Heart left ventricle (tissue), 16 donors: ENCODE measurements at places on chromosomes 1 and 21. TPM values are rescaled to one million over a fixed set of nuclear protein-coding genes. Genes with fewer than 3 reads are reported as not detected.

SYCP1 gene
- total RNA-seq: not detected

ERG gene
- 14.8 TPM for total RNA-seq

MIER1 gene
- total RNA-seq: 23.8 TPM

H3-3A gene
- total RNA-seq: 298 TPM

TRAF3IP3 gene
- 5.3 TPM for total RNA-seq

CD1E gene
- 0.59 TPM for total RNA-seq

GBP7 gene
- total RNA-seq: not detected

COL9A2 gene
- not detected for total RNA-seq

DMRTA2 gene
- not detected for total RNA-seq

SPATA17 gene
- 0.96 TPM for total RNA-seq

NBPF10 gene
- 0.55 TPM for total RNA-seq

FNDC10 gene
- 3.6 TPM for total RNA-seq

RNF223 gene
- not detected for total RNA-seq

HLX gene
- total RNA-seq: 5.6 TPM

ANKRD34A gene
- 1.3 TPM for total RNA-seq

CLEC20A gene
- total RNA-seq: not detected

LHX8 gene
- not detected for total RNA-seq

FAM167B gene
- total RNA-seq: 2.2 TPM

LRRC38 gene
- 4.0 TPM for total RNA-seq

SLAMF8 gene
- total RNA-seq: 2.5 TPM

RPE65 gene
- total RNA-seq: not detected

CLDN14 gene
- total RNA-seq: not detected

SLAMF7 gene
- total RNA-seq: not detected

TNFRSF8 gene
- total RNA-seq: 0.60 TPM

PIK3R3 gene
- 53.4 TPM for total RNA-seq

HUNK gene
- 0.44 TPM for total RNA-seq

OR2L13 gene
- total RNA-seq: not detected

FLG gene
- not detected for total RNA-seq

SMIM1 gene
- 20.8 TPM for total RNA-seq

ZMPSTE24 gene
- total RNA-seq: 32.6 TPM
